ENCODE measurements at places on chromosomes 13 and 19.
A peak's percentile ranks its signal among the peaks of the same experiment; 100 is the strongest.

DNA sequence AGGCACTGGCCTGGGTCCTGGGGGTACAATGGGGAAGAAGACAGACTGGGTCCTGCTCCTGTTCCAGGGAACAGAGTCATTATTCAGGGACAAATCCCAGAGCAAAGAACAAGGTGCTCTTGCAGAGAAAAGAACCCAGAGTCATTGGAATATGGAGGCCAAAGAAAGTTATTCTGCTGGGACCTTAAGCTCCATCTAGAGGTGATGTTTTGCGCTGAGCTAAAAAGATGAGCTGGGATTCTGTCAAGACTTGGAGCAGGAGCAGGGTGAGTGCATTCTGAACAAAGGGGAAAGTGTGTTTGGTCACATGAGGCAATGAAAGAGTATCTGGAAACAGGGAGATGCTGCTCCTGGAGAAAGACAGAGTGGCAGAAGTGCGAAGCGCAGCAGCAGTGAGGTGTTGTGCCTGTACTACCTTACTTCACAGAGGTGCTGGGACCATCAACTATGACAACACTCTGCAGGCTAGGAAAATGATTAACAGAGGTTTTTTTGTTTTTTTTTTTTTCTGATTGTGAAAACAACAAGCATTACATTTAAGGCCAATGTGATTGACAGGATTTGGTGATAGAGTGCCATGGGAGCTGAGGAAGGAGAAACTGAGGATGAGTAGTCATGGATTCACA, 95.3 kb upstream of the TNFSF11 start:
- peak; percentile 38 for DNase-seq

DNA sequence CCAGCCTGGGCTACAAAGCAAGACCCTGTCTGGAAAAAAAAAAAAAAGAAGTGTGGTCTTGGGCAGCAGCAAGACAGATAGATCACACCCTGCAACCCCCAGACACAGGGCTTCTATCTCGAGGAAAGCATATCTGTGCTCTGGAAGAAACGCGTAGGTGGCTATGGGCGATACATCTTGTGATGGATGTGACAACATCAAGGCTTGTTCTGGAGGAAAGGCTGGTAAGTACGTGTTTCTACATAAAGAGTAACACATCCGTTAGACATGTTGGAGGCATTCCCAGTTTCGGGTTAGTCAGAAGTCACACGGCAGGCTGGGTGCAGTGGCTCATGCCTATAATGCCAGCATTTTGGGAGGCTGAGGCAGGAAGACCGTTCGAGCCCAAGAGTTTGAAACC, 6.6 kb upstream of the DHDH start:
- no peak for DNase-seq

- no peak for DNase-seq
Observed at GRCh38 chr13:87356314-87356713, 314.9 kb upstream of the SLITRK5 start.

DNA sequence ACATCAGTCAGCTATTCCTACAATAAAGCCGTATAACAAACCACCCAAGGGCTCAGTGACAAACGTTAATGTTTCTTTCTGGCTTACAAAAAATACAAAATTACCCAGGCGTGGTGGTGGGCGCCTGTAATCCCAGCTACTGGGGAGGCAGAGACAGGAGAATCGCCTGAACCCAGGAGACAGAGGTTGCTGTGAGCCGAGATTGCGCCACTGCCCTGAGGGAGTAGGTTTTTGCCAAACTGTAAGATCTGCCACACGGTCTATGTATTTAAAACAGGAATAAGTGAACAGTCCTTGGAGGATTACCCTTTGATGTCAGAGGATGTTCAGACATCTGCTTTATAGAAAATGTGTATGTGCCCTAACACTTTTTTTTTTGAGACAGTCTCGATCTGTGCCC, 105.8 kb downstream of the DPF1 start:
- DNase-seq = no peak

GRCh38 chr13:20093951-20094350, 66.9 kb downstream of the GJA3 start:
- no peak for DNase-seq

- no peak for DNase-seq
Observed at GRCh38 chr13:49635599-49636433, 7.5 kb downstream of the ARL11 start.

DNA sequence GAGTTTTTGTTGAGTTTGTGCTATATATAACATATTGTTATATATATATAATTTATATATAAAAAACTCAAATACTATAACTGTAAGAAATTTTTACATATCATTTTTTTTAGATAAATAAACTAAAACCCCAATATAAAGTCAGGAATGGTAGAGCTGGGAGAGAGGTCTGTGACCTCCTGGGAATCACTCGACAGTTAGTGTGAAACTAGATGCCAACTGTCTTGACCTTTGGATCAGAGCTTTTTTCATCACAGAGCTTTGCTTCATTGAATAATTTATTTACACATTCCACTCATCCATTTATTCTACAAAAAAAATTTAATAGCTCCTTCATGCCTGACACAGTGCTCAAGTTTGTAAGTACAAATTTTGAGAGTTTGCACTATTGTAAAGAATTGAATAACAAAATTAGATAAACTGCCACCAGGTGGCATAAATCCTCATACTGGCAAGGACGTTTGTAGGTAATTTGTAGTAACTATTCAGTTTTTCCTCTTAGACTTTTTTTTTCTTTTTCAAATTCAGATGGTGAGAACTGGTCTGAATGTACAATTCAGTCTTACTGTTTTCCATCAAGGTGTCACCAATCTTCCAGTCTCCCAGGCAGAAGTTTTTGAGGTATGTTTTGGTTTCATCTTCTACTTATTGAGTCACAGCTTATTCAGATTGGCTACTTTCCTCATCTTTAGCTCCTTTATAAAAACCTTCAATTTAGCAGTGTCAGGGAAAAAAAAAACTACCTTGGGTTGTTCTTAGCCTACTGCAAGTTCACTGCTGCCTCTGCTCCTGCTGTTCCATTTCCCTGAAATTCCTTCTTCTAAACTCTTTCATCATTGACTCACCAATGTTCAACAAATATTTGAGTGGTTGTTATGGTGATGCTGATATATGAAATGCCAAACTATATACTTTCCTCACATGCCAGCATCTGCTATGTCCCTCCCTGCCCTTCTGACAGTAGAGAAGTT, 28.7 kb downstream of the LACC1 start:
- peak; percentile 27 for DNase-seq

GRCh38 chr13:75715601-75716523, 79.7 kb downstream of the LMO7 start:
- DNase-seq = peak; percentile 61

DNA sequence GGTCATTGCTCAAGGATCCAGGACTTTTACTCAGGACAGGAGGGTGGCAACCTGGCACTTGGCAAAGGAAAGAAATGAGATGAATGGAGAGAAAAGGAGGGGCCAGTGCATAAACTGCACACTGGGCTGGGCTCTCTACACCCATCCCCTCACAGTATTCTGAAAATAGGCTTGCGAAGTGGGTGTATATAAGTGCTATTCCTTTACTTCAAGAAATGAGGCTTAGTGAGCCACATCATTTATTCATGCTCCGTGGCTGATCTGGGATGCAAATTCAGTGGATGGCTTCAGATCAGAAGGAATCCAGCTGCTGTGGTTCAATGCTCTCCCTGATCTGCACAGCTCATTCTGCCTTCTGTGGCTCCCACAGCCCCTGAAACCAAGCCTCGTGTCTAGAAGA, 297.7 kb downstream of the UQCRFS1 start:
- DNase-seq = no peak

GRCh38 chr19:3184847-3185460, 776 bp upstream of the NCLN start:
- DNase-seq = no peak

- no peak for DNase-seq
Observed at GRCh38 chr13:112638157-112638750, 50.3 kb upstream of the TUBGCP3 start.

DNA sequence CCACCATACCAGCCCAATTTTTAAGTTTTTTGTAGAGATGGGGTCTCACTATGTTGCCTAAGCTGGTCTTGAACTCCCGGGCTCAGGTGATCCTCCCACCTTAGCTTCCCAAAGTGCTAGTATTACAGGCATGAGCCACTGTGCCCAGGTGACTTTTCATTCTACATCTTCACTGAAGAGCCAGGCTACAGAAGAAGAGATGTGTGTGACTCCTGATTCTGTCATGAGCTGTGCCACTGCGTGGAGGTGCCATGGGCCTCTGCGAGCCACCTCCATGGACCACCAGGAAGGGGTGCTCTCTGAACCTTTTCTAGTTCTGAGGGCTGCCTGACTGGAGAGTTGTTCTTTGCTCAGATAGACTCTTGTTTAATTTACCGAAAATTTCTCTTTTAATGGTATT, 56.6 kb upstream of the RANBP3 start:
- DNase-seq = no peak

GRCh38 chr13:33066329-33066728, 50.1 kb downstream of the KL start:
- DNase-seq = no peak

DNA sequence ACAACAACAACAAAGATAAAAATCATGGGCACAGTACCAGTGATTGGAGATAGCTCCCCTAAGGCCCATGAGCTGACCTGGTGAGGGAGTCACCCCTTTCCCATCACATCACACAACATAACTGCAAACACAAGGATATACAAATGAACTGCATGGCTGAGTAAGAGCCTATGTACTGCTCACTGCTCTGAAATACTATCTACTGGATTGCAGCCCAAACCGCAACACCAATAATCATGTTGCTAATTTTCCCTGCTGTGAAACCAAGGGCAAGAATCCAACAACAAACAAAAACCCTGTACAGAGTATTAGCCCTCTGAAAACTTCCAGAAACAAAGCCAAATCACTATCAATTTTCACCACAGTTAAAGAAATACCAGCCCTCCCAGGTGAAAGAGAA, 1893.2 kb downstream of the PCDH9 start:
- no peak for DNase-seq

- DNase-seq = peak; percentile 86
Observed at GRCh38 chr19:55179606-55180484, at the start of gene SYT5. TSS of gene SYT5 (minus strand) at chr19:55180289. CDS start at chr19:55179041, 1,248 bp downstream.

- peak; percentile 38 for DNase-seq
Observed at GRCh38 chr13:62305756-62306155, 890.1 kb upstream of the PCDH20 start.

DNA sequence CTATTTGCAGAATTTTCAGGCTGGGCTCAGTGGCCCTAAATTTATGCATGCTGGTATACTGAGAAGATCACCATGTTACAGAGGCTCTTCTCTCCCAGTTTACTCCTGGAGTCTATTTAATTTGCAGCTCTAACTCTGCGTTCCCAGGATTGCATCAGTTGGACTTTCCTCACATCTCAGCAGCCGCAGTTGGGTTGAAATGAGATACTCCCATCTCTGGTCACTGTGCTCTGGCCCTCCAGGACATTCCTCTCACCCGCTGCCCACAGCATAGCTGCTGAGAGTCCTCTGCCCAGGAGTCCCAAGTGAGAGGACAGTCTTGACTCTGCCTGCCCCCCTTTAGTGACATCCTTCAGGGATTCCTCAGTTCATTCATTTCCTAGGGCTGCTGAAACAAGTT, 150.9 kb downstream of the LACC1 start:
- no peak for DNase-seq

GRCh38 chr13:49651570-49652354, 23.5 kb downstream of the ARL11 start:
- DNase-seq = no peak

GRCh38 chr13:111120422-111120821, 5.3 kb downstream of the ARHGEF7 start:
- no peak for DNase-seq

GRCh38 chr19:17246681-17247425, 1.1 kb upstream of the NR2F6 start:
- DNase-seq = no peak

GRCh38 chr13:58804832-58805231, 1173.3 kb downstream of the PCDH17 start:
- DNase-seq = no peak

All from GM13977 (cell line).